Spinal cord (tissue), 10 donors: ENCODE measurements at places on chromosomes 5 and 9. TPM values are rescaled to one million over a fixed set of nuclear protein-coding genes. Genes with fewer than 3 reads are reported as not detected.

DNA sequence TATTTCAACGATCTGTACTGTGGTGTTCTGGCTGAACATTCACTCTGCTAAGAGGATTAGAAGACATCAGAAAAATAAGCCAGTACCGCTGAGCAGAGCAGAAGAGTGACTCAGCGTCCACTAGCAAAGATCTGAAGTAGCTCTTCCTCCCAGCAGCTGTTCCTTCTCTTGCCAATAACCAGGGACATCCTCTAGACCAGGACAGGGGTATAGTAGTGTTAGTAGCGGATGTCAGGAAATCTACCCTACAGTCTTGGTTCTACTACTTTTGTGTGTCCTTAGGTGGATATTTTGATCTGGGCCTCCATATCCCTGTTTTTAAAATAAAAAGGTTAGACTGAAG is 103.6 kb downstream of the TSSK1B start:
- peaks cover 3% of the 10 kb centered on the region for H3K4me1 ChIP-seq
- no peaks in the 10 kb centered on the region for H3K36me3 ChIP-seq
- no peak overlapping the region for H3K27ac ChIP-seq
- DNase-seq, result no peak

GRCh38 chr5:6652025-6652424 is 18.8 kb downstream of the SRD5A1 start:
- no peak for DNase-seq
- no peaks in the 10 kb centered on the region for H3K4me1 ChIP-seq
- H3K27ac ChIP-seq, result no peak overlapping the region

- no peaks in the 10 kb centered on the region for H3K36me3 ChIP-seq
- no peak for DNase-seq
- H3K27me3 ChIP-seq, result no peaks in the 10 kb centered on the region
- H3K4me1 ChIP-seq, result peaks cover 3% of the 10 kb centered on the region
- no peak overlapping the region for H3K4me3 ChIP-seq
- H3K27ac ChIP-seq, result no peak overlapping the region
Measured at GRCh38 chr9:97808415-97808814, 44.6 kb upstream of the FOXE1 start.

DNA sequence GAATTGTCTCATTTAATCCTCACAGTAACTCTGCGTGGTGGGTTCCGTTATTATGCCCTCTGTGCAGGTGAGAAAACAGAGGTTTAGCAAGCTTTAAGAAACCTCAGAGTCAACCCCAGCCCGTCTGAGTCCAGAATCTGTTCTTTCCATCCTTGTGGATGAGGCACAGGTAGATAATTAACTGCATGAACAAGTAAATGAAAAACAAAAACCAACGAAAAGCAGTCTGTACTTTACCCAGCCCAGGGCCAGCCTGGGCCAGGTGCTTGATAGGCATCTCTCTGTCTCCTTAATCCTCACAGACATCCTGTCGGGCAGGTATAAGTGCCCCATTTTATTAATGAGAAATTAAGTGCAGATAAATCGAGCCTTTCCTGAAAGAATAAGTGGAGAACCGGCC is 25.3 kb upstream of the CXCL14 start:
- DNase-seq, result no peak
- H3K4me1 ChIP-seq, result peaks cover 11% of the 10 kb centered on the region
- no peaks in the 10 kb centered on the region for H3K27me3 ChIP-seq
- no peaks in the 10 kb centered on the region for H3K36me3 ChIP-seq

DNA sequence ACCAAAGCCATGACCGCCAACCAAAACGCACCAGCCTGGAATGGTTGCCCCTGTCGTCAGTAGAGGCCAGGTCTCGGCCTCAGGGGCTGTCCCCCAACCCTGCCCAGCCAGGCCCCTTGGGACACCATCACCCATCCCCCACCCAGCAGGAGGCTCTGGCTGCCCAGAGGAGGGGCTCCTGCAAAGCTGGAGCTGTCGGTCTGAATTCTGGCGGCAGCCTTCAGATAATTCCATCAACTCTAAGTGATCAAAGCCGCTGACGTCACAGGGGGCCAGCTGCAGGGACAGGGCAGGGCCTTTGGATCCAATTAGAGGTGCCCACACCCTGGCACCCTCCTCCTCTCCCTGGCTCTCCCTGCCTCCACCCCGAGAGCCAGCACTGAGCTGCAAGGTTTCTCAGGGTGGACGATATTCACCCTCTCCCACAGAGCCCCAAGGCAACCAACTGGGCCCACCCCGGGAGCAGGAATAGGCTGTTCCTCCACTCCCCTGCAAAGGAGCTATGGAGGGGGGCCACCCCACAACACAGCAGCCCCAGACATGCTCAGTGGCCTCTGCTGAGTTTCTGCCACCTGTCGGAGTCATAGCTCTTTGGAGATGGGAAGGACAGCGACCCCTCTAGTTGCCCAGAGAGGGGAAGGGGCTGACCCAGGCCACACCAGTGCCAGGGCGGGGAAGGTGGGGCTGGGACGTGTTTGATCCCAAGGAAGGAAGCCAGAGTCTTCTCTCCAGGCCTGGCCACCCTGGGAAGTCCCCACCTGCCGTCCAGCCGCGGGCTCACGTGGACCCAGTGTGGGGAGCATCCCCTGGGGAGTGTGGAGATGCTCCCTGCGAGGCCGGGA is 78.4 kb downstream of the NTNG2 start:
- peak overlapping the region; percentile 12 for H3K4me3 ChIP-seq
- no peak for DNase-seq
- H3K36me3 ChIP-seq, result no peaks in the 10 kb centered on the region

TNFSF8 gene
- 2.3 TPM for total RNA-seq
